Stimulated activated CD4-positive, alpha-beta T cell treated with anti-CD3 and anti-CD28 coated beads, Interleukin-4, amount 100 ng/mL, for 1 hour (primary cell): ENCODE measurements at places on chromosomes 3 and 15.
A peak's percentile ranks its signal among the peaks of the same experiment; 100 is the strongest.

GRCh38 chr15:61943992-61944391, 116.3 kb downstream of the VPS13C start:
- DNase-seq, result no peak

GRCh38 chr15:56356616-56357015, 8.6 kb upstream of the TEX9 start:
- DNase-seq, result no peak

DNA sequence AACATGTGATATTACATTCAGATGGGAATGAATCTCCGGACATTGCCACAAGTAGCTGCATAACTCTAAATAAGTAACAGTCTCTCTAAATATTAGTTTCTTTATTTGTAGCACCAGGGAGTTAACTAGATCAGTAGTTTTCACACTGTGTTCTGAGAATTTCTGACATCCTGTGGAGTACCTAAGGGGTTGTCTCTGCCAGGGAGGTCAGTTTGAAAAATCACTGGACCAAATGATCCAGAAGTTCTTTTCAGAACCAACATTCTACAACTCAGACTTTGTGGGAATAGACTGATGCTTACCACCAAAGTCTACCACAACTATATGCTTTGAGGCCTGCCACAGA, 9.0 kb upstream of the ILDR1 start:
- DNase-seq, result no peak

DNA sequence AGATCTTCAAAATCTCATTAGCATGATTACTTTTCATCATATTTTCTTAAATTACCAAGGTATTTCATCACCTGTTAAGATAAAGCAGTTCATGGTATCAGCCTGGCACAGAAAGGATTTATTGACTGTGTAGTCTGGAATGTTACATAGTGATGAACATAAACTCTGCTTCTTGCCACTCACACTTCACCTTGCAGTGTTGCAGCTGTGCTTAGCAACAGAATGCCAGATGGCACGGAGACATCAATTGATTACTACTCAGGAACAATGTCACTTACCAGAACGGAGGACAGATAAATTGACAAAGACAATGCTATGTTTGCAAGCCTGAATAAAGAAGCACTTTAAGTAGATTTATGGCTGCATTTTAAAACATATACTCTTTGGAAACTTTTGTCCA, 15.0 kb upstream of the BCHE start:
- DNase-seq, result no peak

DNA sequence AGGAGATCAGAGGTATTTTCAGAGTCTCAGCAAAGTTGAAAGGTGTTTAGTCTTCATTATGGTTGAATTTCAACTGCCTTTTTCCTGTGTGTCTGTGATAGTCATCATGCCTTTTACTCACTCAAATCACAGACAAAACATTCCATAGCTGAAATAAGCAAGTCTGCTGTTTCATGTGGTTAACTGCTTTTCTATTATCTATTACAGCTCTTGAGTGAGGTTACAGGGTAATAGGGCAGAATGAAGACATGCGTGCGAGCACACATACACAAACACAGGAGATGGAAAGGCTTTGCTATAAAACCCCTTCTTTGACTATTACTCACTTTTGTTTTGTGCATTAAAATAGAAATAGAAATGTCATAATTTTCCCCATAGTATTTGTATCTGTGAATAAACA, 192.6 kb upstream of the RARB start:
- no peak for DNase-seq

DNA sequence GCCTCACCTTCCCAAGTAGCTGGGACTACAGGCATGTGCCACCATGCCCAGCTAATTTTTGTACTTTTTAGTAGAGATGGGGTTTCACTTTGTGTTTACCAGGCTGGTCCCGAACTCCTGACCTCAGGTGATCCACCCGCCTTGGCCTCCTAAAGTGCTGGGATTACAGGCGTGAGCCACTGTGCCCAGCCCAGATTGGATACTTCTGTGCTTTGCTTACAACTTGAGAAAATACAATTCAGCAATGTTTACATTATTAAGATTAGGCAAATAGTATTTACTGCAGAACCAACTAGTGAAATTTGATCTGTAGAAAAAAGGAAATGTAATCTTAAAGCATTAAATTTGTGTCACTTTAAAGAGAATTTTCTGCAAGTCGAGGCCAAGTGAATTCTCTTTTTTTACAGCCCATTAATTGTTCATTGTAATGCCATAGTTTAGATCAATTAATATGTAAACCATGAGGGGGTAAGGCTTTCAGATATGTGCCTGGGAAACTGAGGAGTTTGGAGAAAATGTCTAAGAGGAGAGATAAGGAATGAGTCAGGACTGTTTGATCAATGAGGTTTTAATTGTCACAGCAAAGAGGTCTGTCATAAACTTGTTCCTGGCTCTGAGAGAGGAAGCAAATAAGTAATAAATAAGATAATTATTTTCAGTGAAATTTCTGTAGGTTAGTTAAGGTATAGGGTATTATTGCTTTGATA, 15.3 kb downstream of the PYDC2 start:
- no peak for DNase-seq

DNA sequence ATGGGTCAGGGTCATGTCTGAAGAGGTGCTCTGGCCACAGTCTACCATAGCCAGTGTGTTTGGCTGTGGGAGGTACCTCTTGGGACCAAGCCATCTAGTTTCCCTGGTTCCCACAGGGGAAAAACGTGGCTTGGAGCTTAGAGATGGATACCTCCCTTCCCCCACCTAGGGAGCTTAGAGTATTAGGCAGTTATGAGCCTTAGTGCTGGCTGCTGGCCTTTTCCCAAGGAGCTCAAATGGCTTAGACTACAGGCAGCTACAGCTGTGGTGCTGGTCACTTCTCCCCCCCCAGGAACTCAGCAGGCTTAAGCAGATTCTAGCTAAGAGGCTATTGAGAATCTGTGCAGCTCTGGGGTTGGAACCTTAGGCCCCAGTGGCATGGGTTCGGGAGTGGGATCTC, 591.2 kb downstream of the NSUN3 start:
- no peak for DNase-seq

- no peak for DNase-seq
These were observed 96.9 kb downstream of the RFX7 start for GRCh38 chr15:56146756-56147155.

GRCh38 chr3:51434746-51435327, 43.8 kb downstream of the RBM15B start:
- DNase-seq, result peak; percentile 17

DNA sequence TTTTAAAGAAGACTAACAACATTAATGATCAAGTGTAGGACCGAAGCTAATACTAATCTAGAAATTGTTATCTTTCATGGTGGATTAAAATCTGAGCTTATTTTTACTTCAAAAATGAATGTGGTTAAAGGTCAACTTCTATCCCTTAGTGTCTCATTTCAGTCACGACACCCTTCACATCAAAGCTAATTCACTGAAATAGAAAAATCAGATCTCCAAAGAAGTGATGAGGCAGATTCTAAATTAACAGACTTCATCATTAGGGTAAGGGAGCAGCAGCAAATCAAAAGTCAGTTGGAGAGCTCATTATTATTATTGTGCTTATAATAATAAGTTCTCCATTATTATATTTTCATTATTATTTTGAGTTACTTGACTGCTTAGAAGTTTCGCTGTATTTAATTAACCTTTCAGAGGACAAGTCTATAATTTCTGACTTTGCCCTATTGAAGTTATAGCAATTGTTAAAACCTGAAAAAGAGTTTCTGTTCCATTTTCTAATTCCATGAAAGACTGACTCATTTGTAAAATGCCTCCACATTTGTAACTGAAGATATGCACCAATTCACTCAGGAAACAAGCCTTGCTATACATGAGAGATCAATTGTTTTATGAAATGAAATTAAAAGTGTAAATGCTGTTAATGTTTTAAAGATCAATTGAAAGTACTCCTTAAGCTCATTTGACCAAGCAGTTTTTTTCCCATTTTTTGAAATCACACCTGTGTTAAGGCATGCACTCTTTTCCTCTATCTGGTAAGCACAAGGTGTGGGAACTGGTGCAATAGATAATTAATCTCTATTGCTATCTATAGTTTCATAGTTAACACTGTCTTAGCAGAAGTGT, 23.1 kb upstream of the CMC1 start:
- no peak for DNase-seq

DNA sequence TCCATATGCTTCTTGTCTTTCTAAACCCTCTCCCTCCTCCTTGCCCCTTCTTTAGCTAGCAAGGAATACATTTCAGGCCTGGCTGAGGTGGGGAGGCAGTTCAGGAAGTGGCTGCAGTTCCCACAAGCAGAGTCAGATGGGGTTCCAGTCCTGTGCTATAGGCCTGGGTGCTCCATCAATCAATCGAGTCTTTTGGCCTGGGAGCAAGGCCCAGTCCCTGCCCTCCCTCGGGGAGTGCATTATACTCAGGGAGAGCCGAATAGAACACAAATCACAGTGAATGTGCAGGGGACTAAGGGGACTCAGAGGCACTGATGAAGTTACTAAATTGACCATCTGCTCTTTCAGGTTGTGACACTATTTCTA, 58.0 kb upstream of the HERC1 start:
- no peak for DNase-seq

DNA sequence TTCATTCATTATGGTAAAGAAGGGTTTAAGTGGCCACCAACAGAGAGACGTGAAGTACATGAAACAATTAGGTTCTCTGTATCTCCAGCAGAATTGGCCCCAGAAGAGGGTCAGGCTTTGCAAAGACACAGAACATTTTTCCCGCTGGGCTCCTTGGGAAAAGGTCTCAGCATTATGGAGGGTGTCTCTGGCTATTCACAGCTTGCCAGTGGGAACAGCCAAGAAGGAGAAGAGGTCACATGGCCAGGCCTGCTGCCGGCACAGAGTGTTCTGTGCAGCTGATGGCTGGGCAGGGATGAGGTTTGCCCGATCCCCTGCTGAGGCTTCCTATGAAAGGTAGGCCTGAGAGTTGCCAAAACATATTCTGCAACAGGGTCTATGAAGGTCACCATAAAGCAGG, 77.8 kb upstream of the LPP start:
- DNase-seq, result no peak

GRCh38 chr3:48492461-48493202, 11.3 kb downstream of the SHISA5 start:
- no peak for DNase-seq

DNA sequence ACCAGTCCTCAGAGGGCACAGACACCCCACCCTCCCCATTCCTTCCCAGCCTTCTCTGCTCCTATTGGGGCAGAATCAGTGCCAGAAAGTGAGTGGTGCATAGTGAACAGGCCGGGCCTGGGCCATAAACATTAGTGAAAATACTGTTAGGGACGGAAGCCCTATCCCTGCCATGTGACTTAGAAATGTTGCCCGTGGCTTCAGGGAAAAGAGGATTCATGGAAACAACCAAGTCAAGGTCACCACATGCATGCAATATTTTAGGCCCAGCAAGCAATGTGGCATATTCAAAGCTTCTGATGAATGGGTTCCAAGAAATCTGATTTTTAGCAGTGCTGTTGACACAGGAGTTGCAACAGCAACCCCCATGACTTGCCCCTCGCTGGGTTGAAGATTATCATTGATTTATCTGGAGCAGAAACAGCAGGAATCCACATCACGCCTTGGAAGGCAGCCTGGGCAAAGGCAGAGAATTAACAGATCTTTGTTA, 52.3 kb downstream of the CCNL1 start:
- no peak for DNase-seq

GRCh38 chr15:25287823-25288222, 151.0 kb downstream of the UBE3A start:
- no peak for DNase-seq

DNA sequence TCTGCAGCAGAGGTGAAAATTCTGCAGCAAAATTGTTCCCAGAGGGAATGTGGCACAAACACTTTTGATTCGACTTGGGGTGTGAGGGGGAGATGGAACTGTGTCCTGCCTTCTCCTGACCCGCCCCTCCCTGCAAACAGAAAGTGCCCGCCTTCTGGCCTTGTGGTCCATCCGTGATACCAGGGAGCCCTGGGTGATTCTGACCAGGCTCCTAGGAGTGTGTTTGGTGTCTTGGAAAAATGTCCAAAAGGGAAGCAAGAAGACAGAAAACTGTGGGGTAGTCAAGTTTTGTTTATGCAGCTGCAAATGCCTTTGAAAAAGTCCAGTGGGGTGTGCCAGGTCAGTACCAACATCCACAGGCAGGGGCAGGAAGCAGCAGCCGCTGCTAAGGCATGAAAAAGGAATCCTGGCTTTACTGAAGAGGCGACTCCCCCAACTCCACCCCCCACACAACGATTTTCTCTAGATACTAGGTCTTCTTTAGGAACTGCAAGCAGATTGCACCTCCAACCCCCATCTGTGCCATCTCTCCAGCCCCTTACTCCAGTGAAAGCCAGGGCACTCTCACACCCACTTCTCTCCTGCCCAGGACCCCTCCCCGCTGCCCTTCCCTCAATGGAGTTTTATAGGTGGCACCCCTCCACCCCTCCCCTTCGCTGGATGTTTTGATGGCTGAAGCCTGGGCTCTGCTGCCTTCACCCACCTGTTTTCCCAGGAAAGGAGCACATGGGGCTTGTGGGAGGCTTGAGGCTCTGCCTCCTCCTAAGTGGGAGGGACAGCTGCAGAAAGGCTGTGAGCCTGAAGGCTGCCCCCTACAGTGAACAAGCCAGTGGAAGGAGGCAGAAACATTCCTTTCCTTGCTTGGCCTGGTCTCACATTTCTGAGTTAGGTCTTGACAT, 82.4 kb upstream of the HERC1 start:
- no peak for DNase-seq

DNA sequence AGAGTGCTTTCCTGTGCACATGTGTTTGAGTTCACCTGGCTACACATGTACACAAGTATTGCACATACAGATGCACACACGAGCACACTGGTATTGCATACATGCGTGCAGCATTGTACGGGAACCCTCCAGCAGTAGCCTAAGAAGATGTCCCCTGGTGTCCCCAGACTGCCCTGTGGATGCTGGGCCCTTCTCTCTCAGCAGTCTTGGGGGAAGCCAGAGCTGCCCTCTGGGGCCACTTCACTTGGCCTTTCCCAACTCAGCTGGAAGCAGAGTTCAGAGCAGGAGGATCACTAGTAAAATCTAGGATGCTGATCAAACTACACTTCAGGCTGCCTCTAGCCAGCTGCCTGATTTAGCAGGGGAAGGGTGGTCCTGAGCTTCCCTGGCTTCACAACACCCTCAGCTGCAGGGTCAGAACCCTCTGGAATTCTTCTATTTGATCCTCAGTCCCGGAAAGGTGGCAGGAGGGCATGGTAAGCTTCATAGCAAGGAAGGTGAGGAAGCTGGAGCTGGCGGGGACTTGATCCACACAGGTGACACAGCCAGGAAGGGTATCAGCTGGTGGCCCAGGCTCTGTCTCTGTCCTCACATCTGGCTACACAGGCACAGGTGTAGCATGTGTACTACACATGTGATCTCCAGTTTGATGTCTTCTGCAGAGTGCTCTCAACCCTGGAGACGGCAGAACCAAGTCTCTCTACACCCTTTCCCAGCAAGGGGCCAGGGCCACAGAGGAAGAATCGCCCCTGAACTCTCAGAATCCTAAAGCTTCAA, 36.5 kb downstream of the KLF15 start:
- DNase-seq, result no peak
